Cardiac atrium fibroblast (primary cell): ENCODE measurements at places on chromosomes 11 and 22. TPM values are rescaled to one million over a fixed set of nuclear protein-coding genes. Genes with fewer than 3 reads are reported as not detected.

Gene NAALAD2
- total RNA-seq, result 0.65 and 0.90 TPM in 2 replicates

Gene MMP8
- total RNA-seq, result not detected in 2 replicates

Gene GRM5
- not detected in 2 replicates for total RNA-seq

Gene HTR3B
- total RNA-seq, result not detected in 2 replicates

Gene KCNJ5
- 0.36 TPM in 1 of 2 replicates, not detected in the other for total RNA-seq

Gene CCDC73
- not detected in 2 replicates for total RNA-seq

Gene SMIM38
- not detected in 2 replicates for total RNA-seq

Gene RFPL1
- not detected in 2 replicates for total RNA-seq

Gene SPON1
- 30.7 and 52.2 TPM in 2 replicates for total RNA-seq

Gene PRDX5
- total RNA-seq, result 351 and 374 TPM in 2 replicates

Gene P4HA3
- 8.1 and 18.3 TPM in 2 replicates for total RNA-seq

Gene HOATZ
- not detected in 2 replicates for total RNA-seq

Gene OVOL1
- total RNA-seq, result not detected in 2 replicates

Gene FOLR1
- total RNA-seq, result not detected in 2 replicates

Gene CNTN5
- not detected in 2 replicates for total RNA-seq

Gene WEE1
- total RNA-seq, result 31.4 and 35.0 TPM in 2 replicates

Gene XNDC1N
- 0.18 and 1.3 TPM in 2 replicates for total RNA-seq

Gene PYGM
- total RNA-seq, result 5.8 and 9.7 TPM in 2 replicates

Gene CATSPERZ
- not detected in 2 replicates for total RNA-seq

Gene RAG2
- total RNA-seq, result not detected in 2 replicates

Gene PIK3IP1
- total RNA-seq, result 12.1 and 14.7 TPM in 2 replicates

Gene FDXACB1
- total RNA-seq, result 0.97 and 2.0 TPM in 2 replicates

Gene CALCA
- total RNA-seq, result not detected in 2 replicates

Gene TOM1
- 38.2 and 50.2 TPM in 2 replicates for total RNA-seq

Gene SYT9
- not detected in 2 replicates for total RNA-seq

Gene THY1
- total RNA-seq, result 45.8 and 46.6 TPM in 2 replicates

Gene CD82
- 13.0 and 13.8 TPM in 2 replicates for total RNA-seq

Gene RNASEH2C
- total RNA-seq, result 55.7 and 59.4 TPM in 2 replicates

Gene GRIA4
- not detected in 2 replicates for total RNA-seq

Gene CD6
- not detected in 2 replicates for total RNA-seq

Gene NRXN2
- total RNA-seq, result 0.18 and 2.9 TPM in 2 replicates

Gene POTEH
- total RNA-seq, result not detected in 2 replicates

Gene CSRP3
- total RNA-seq, result not detected in 2 replicates
